ENCODE measurements at places on chromosomes 1 and 21.

DNA sequence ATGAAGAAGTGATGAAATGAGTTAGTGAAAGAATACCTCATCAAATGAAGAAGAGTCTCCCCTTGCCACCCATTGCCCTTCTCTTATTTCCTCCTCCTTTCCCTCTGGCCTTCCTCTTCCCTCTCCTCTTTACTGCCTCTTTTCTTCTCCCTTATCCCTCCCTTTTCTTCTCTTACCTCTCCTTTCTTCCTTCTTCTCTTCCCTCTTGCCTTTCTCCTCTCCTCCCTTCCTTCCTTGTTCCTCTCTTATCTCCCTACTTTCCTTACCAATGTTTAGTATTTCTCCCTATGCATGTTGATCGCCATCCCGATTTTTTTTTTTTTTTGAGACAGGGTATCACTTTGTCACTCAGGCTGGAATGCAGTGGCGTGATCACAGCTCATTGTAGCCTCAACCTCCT is 8.8 kb downstream of the MROH7 start:
- no peak for DNase-seq

DNA sequence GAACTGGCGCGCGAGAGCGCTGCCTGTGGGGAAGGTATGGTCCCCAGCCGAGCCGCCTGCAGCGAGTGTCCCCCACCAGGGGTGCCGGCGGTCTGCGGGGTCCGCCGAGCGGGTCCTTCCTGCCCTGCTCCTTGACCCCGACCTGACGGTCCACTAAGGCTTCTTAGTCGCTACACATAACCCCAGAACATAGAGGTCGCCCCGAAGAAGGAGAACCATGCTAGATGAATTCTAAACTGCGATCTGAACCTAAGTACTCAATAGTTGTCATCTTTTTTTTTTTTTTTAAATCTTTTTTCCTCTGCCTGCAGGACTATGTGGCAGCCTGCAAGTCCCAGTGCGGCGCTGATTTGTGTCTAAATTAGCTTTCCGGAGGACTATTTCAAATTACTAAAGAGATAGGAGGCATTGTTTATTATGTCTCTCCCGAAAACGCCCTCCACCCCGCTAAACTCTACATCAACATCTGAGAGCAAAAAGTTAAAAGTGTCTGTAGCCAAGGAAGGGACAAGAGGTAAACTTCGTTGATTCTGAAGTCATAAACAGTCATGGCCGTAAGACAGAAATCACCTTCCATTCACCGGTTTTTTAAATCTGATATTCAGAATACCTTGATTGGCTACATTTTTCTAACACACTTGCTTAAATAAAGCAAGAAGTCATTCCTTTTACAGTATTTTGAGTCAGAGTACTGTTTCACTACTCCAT is 476 bp downstream of the AXDND1 start:
- no peak for DNase-seq

DNA sequence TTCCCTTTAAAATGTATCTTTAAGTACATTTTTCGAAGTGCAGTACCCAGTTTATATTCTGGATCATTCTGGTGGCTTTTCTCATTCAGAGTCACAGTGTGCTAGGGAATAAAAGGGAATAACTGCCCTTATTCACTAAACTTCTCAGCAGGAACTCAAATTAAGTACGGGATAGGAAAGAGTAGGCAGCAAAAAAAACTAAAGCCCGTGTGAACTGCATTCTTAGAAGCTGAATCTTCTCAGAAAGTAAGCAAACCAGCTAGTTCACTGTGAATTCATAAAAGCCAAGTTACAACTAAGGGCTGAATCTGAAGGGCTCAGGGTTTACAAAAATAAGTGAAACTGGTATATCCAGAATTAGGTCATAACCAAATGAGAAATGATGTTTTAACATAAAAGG is 22.0 kb downstream of the PRPF38A start:
- peak; percentile 73 for DNase-seq

DNA sequence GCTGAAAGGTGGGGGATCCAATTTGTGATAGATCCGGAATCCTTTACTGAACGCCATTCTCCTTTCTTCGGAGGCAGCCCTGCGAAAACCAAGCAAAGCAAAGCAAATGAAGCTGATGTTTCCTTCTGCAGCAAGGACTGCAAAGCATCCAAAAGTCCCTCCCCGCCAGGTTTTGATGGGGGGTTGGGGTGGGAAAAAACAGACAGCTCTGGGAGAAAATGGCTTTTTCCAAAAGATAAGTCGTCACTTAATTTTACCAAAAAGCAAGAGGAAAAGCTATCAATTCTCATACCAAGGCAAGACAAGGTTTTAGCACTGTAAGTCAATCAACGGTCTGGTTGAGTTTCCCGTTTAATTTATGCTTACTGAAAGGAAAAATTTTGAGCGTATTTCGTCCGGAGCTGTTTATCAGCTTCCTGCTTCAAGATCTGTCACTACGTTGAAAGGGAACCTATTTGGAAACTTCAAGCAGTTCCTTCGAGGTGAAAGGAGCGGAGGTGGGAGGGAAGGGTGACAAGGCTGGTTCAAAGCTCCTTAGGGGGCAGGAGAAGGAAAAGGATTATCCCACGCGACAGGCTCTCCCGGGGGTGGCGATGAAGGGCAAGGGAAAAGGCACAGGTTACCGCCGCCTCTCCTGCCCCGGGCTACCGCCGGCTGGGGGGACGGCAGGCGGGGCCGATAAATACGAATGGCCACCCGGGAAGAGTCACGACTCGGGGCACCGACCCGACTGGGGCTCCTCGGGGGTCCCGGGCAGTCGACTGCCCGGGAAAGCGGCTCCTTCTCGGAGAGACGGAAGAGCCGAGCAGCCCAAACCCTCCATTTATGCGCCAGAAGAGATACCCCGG is 750 bp downstream of the SYNJ1 start:
- peak; percentile 42 for DNase-seq

DNA sequence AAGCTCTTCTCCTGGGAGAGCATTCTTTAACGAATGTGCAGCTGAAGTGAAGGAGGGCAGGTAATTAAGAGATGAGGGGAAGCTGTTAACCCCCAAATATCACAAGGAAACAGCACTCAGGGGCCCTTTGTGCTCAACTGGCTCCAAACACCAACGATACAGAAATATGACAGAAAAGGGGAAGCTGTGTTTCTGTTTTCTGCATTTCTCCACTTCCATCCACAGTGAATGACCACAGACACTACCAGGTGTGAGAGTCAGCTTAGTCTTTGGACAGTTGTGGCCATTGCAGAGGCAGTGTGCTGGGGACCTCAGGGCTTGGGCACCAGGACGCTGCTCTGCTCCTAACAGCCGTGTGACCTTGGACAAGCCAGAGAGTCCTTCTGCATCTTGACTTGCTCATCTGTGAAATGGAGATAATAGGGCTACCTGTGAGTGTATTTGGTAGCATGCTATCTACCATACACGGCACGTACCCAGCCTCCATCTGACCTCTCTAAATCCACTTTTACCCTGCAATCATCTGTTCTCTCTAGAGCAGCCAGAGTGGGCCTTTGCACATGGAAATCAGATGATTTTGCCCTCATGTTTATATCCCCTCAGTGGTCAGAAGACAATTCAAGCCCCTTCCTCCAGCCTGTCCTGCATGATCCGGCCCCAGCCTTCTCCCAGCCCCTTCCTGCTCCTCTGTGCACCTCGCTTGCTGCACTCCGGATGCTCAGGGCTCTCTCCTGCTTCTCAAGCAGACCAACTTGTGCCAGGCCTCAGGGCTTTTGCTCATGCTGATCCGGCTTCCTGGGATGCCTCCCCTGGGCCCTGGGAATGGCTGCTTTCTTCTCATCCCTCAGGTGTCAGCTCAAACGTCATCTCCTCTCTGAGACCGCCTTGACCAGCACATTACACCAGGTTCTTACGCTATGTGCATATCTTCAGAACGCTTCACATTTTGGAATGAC is 4.7 kb upstream of the TINAGL1 start:
- no peak for DNase-seq
